CD4-positive, alpha-beta T cell (primary cell): ENCODE measurements at places on chromosomes 11 and 22.
A peak's percentile ranks its signal among the peaks of the same experiment; 100 is the strongest.

GRCh38 chr22:17486313-17486712, 77.0 kb upstream of the SLC25A18 start:
- no peak for DNase-seq
- H3K36me3 ChIP-seq: no peaks in the 10 kb centered on the region
- no peaks in the 10 kb centered on the region for H3K27me3 ChIP-seq
- no peak overlapping the region for H3K4me3 ChIP-seq
- no peak overlapping the region for H3K27ac ChIP-seq

GRCh38 chr11:112786196-112786595, 175.0 kb upstream of the NCAM1 start:
- DNase-seq: no peak
- H3K4me1 ChIP-seq: no peaks in the 10 kb centered on the region
- no peaks in the 10 kb centered on the region for H3K36me3 ChIP-seq
- H3K27me3 ChIP-seq: peaks cover 4% of the 10 kb centered on the region
- no peak overlapping the region for H3K27ac ChIP-seq
- no peak overlapping the region for H3K4me3 ChIP-seq

DNA sequence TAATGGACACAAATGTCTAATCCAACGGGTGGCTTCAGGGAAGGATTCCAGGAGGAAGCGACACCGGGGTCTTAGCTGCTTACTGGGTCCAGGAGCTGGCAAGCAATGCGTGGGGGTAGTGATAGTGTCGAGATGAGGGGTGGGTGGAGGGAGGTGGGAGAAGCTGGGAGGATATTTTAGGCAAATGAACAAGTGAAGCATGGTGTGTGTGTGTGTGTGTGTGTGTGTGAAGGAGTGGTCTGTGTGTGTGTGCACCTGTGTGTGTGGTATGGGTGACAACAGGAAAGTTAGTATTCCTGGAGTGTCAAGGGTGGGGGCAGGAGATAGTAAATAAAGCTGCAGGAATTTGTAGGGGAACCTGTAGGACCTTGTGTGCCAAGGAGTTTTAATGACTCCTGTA, 126.9 kb upstream of the ZBED5 start:
- DNase-seq: no peak
- H3K27me3 ChIP-seq: no peaks in the 10 kb centered on the region
- H3K36me3 ChIP-seq: no peaks in the 10 kb centered on the region
- H3K4me1 ChIP-seq: no peaks in the 10 kb centered on the region
- H3K27ac ChIP-seq: no peak overlapping the region

DNA sequence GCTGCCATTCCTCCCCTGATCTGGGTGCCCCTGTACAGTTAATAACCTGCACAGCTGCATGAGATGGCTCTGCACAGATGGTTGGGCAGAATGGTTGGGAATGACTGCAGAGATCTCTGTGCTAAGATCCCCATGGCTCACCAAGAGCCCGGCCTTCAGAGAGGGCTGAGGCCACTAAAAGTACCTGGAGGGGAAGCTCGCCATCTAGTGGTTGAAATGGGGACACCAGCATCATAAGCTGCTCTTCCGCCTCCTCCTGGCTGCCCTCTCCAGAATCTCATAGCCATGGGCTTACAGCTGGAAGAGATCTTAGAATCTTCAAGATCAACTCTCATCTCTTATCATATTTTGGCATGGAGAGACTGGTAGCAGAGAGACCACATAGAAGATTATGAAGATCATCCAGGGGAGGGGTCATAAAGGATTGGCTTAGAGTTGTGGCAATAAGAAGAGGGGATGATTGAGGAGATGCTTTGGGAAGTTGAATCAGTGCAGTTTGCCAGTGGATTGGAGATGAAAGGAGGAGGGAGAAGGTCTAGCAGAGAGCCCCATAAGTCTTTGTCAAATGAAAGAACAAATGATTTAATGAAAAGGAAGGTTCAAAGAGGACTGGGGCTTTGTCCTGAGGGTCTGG, 22.0 kb upstream of the TLCD5 start:
- no peaks in the 10 kb centered on the region for H3K36me3 ChIP-seq
- DNase-seq: peak; percentile 50
- H3K4me1 ChIP-seq: no peaks in the 10 kb centered on the region
- no peaks in the 10 kb centered on the region for H3K27me3 ChIP-seq

GRCh38 chr11:128570632-128571031, 16.7 kb downstream of the ETS1 start:
- H3K36me3 ChIP-seq: no peaks in the 10 kb centered on the region
- no peak for DNase-seq
- peaks cover 10% of the 10 kb centered on the region for H3K4me1 ChIP-seq
- H3K27me3 ChIP-seq: no peaks in the 10 kb centered on the region

- H3K4me1 ChIP-seq: no peaks in the 10 kb centered on the region
- H3K4me3 ChIP-seq: no peak overlapping the region
- H3K27me3 ChIP-seq: peaks cover 2% of the 10 kb centered on the region
- H3K27ac ChIP-seq: no peak overlapping the region
- no peak for DNase-seq
Measured at GRCh38 chr11:44345781-44346180, 35.8 kb upstream of the ALX4 start.

- peaks cover 6% of the 10 kb centered on the region for H3K27me3 ChIP-seq
- H3K27ac ChIP-seq: no peak overlapping the region
- H3K4me3 ChIP-seq: no peak overlapping the region
- DNase-seq: no peak
- H3K4me1 ChIP-seq: no peaks in the 10 kb centered on the region
- H3K36me3 ChIP-seq: no peaks in the 10 kb centered on the region
Measured at GRCh38 chr11:116166573-116167465, 606.0 kb downstream of the BUD13 start.

- H3K27ac ChIP-seq: no peak overlapping the region
- no peaks in the 10 kb centered on the region for H3K27me3 ChIP-seq
Measured at GRCh38 chr22:19902245-19902715, 39.3 kb upstream of the COMT start.

- peak overlapping the region; percentile 98 for H3K27ac ChIP-seq
- no peaks in the 10 kb centered on the region for H3K27me3 ChIP-seq
- peaks cover 18% of the 10 kb centered on the region for H3K4me1 ChIP-seq
- peaks cover 15% of the 10 kb centered on the region for H3K36me3 ChIP-seq
- peak; percentile 14 for DNase-seq
Measured at GRCh38 chr11:83157594-83158356, 844 bp downstream of the PCF11 start.

- no peaks in the 10 kb centered on the region for H3K4me1 ChIP-seq
- H3K36me3 ChIP-seq: no peaks in the 10 kb centered on the region
- no peak overlapping the region for H3K27ac ChIP-seq
- H3K4me3 ChIP-seq: no peak overlapping the region
Measured at GRCh38 chr22:33520904-33521780, 399.1 kb downstream of the LARGE1 start.

GRCh38 chr11:45658292-45658991, 7.0 kb downstream of the CHST1 start:
- H3K27ac ChIP-seq: no peak overlapping the region
- peaks cover 41% of the 10 kb centered on the region for H3K27me3 ChIP-seq
- H3K36me3 ChIP-seq: no peaks in the 10 kb centered on the region
- no peak overlapping the region for H3K4me3 ChIP-seq
- no peak for DNase-seq

DNA sequence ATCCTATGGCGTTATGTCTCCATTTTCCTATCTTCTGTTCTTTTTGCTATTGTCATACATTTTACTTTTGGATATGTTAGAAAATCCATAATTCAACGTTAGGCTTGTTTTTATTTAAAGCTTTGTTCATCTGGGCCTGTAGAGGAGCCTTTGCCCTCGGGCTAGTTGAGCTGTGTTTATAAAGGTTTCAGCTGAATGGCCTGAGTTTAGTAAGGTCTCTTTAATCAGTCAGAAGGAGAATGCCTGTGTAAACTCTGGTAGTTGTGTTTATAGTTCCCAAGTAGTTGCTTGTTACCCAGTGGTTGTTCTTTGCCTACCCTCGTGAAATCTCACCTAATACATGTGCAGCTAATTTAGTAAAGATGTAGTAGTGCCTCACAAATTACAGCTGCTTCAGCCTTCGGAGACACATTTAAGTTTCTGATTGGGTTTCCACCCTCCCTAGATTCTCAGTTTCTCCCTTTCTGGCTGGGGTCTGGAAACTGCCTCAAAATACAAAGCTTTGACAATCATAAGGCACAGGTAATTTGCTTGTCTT, 33.1 kb downstream of the MTMR3 start:
- H3K27ac ChIP-seq: no peak overlapping the region
- no peak for DNase-seq
- H3K36me3 ChIP-seq: no peaks in the 10 kb centered on the region
- no peak overlapping the region for H3K4me3 ChIP-seq
- H3K4me1 ChIP-seq: peaks cover 16% of the 10 kb centered on the region

- H3K27ac ChIP-seq: no peak overlapping the region
- no peaks in the 10 kb centered on the region for H3K36me3 ChIP-seq
- peaks cover 8% of the 10 kb centered on the region for H3K27me3 ChIP-seq
- H3K4me3 ChIP-seq: no peak overlapping the region
- no peaks in the 10 kb centered on the region for H3K4me1 ChIP-seq
Measured at GRCh38 chr11:34427186-34427805, 11.4 kb upstream of the CAT start.

DNA sequence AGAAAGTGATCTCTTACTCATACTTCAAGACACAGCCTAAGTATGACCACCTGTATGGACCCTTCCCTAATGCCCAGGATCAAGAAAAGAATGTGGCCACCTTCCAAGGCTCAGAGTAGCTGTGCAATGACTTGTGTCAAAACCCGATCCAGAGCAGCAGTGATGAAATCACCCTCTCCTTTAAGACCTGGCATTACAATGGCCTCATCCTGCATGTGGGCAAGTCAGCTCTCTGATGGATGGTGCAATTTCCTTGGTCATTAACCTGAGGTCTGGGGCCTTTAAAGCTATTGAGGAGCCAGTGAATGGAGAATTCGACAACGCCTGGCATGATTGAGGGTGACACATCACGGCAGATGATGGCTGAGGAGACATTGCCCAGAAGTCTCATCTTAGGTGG, 9.1 kb upstream of the TUBA8 start:
- H3K4me1 ChIP-seq: no peaks in the 10 kb centered on the region
- H3K36me3 ChIP-seq: peaks cover 14% of the 10 kb centered on the region
- H3K4me3 ChIP-seq: no peak overlapping the region
- H3K27ac ChIP-seq: no peak overlapping the region

DNA sequence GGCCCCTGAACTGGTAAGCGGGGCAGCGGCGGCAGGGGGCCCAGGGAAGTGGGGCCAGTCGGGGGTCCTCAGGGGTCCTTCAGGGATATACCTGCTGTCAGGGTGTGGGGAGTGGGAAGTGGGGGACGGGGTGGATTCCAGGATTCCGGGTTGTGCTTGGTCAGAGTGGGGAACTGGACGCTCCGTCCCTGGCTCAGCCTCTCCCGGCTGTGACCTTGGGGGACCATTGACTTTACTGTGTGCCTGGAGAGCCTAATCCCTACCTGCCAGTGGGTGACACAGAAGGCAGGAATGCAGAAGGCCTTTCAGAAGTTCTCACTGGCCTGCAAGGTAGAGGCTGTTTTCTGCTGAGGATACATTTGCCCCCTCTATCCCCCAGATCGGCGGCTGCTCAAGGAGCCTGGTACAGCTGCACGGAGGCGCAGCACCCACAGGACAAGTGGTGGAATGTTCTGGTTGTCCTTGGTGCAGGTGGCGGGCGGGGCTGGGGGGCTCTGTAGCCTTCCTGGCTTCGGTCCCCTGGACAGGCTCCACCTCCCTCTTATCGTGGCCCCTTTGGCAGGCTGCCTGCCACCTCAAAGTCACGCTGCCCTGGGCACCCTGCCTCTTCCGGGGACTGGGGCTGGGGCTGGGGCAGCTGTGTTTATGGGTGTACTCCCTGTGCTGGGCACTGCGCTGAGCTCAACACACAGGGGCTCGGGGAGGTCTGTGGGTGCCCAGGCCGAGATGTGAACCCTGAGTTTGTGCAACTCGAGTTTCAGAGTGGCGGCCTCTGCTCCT, 18.4 kb downstream of the KCNQ1 start:
- H3K36me3 ChIP-seq: no peaks in the 10 kb centered on the region
- peaks cover 68% of the 10 kb centered on the region for H3K4me1 ChIP-seq
- no peak overlapping the region for H3K4me3 ChIP-seq
- no peak overlapping the region for H3K27ac ChIP-seq

- H3K27me3 ChIP-seq: no peaks in the 10 kb centered on the region
- no peaks in the 10 kb centered on the region for H3K4me1 ChIP-seq
- H3K27ac ChIP-seq: no peak overlapping the region
Measured at GRCh38 chr11:28702871-28703270, 594.7 kb downstream of the METTL15 start.

GRCh38 chr11:28488336-28488735, 380.1 kb downstream of the METTL15 start:
- no peak overlapping the region for H3K4me3 ChIP-seq
- no peak overlapping the region for H3K27ac ChIP-seq
- DNase-seq: no peak
- H3K36me3 ChIP-seq: no peaks in the 10 kb centered on the region

- peak overlapping the region; percentile 45 for H3K4me3 ChIP-seq
- peaks cover 59% of the 10 kb centered on the region for H3K36me3 ChIP-seq
- H3K27ac ChIP-seq: peak overlapping the region; percentile 81
- DNase-seq: no peak
- no peaks in the 10 kb centered on the region for H3K27me3 ChIP-seq
Measured at GRCh38 chr11:66068923-66069714, 953 bp upstream of the PACS1 start.

DNA sequence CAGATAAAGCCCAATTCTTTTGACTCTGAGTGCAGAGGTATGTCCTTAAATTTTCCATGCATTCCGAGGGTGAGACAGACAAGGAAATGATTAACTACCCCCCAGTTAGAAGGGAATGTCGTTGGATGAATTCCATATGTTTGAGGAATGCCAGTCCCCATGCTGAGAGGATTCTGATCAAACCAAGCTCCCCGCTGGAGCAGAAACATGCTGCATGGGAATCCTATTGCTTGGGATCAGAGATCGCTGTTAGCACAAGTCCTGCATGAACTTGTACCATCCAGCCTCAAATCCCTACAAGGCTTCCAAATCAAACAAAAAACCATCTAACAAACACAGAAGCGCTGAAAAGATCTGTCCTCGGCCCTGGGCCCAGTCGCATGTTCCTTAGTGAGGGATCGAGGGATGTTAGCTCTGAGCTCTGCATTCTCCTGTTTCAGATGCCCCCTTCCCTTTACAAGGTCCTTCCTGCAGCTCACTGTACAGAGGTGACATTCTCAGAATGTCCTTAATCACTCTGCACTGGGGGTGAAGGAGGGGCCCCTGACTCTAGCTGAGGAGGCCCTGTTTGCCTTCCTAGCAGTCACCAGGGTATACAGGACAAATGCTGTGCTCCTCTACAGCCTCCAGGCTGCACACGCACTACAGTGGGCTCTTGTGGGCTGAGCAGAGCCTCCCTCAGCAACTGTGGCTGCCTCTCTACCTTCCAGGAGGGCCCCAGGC, 353.4 kb downstream of the TENM4 start:
- no peaks in the 10 kb centered on the region for H3K36me3 ChIP-seq
- H3K4me1 ChIP-seq: no peaks in the 10 kb centered on the region
- DNase-seq: no peak
- H3K27ac ChIP-seq: no peak overlapping the region
- H3K4me3 ChIP-seq: no peak overlapping the region

DNA sequence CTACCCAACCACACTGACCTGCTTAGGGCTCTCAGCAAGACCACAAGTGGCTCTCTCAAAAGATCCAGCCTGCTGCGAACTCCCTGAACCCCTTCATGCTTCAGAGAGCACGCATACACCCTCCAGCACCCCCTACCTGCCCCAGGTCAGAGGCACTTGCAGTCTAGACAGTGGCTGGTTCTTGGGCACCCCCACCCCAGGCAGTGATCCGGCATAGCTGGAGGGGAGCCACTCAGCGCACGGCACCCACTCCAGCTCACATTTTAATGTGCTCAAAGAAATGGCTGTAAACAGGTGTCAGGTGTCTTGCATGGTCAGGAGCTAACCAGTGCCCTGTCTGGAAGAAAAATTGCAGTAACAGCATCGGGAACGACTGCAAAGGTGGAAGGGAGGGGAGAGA, 140.8 kb downstream of the PKNOX2 start:
- DNase-seq: no peak
- H3K4me1 ChIP-seq: no peaks in the 10 kb centered on the region
- H3K27ac ChIP-seq: no peak overlapping the region
- H3K36me3 ChIP-seq: no peaks in the 10 kb centered on the region
- peaks cover 2% of the 10 kb centered on the region for H3K27me3 ChIP-seq
